HCEC 1CT (cell line): ENCODE measurements at places on chromosomes 5 and 9.
A peak's percentile ranks its signal among the peaks of the same experiment; 100 is the strongest.

- DNase-seq, result no peak
These were observed 144.4 kb downstream of the GLIS3 start for GRCh38 chr9:4155221-4156026.

DNA sequence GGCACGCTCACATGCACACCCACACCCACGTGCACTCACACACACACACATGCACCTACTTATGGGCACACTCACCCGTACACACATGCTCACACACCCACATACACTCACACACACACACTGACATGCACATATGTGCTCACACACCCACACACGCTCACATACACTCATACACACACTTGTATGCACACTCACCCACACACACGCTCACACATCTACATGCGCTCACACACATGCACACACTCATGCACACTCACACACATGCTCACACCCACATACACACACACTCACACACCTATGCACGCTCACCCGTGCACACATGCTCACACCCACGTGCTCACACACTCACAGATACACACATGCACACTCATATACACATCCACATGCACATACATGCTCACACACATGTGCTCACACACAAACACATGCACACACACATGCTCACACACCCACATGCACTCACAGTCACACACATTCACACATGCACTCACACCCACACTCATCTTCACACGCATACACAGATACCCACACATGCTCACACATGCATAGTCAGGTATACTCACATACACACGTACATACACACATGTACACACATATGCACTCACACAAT, 138.3 kb downstream of the OLFM1 start:
- no peak for DNase-seq

DNA sequence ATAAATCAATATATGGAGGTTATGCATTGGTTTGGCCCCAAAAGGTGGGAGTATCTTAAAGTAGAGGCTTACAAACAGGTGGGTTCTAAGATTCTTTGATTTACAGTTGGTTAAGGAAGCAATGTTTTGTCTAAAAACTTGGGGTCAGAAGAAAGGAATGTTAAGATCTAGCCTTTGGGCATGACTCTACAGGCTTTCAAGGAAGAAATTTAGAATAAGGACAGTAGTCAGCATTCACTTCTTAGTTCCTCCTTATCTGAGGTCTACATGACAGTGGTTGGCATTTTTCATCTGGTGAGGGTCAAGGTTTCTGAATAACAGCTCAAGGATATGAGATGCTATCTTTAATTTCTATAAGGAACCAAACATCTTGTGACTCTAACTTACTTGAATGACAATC, 122.8 kb downstream of the CAMK4 start:
- DNase-seq, result no peak

GRCh38 chr9:91090130-91090410, 271.6 kb downstream of the AUH start:
- DNase-seq, result no peak

DNA sequence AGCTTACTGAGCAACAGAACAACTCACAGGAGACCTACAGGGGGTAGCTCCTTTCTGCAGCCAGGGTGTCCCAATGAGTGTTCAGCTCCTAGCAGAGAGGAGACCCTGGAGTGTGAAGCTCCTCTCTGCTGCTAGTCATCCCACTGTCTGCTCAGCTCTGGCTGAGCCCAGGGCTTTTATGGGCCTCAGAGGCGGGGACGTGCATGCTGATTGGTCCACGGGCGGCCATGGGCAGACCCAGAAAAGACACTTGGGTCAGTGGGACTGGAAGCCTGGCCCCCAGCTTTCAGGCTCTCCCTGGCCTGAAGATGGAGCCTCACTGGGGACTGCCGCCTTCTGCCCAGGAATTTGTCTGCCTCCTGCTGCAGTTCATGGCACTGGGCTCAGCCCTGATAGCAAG, 40.6 kb downstream of the TSPAN17 start:
- no peak for DNase-seq

GRCh38 chr5:148446611-148447010, 62.9 kb downstream of the FBXO38 start:
- no peak for DNase-seq

DNA sequence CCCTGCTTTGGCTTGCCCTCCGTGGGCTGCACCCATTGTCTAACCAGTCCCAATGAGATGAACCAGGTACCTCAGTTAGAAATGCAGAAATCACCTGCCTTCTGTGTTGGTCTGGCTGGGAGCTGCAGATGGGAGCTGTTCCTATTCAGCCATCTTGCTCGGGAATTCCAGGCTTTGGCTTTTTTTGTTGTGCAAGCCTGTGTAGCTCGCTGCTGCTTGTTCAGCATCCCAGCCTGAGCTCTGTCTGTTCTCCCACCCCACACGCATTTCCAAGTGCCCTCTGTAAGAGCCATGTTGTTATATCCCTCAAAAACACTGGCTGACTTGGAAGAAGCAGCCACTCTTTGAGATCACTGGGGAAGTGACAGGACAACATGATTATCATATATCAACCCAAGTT, 101.6 kb upstream of the DPYSL3 start:
- no peak for DNase-seq

DNA sequence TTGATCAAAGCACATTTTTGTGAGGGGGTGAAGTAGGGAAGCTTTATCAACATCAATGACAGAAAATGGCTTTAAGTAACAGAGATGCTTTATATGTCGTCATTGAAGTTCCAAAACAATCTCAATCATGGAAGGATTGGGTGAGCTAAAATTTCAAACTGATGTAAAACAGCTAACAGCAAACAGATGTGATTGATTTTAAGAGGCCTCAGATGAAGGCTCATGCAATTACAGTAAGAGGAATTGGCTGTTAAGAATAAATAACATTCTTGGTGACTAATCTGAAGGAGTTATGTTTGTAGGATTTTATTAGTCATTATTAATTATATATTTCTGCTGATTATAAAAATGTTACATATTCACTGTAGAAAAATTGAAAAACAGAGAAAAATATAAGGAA, 63.5 kb upstream of the PUM3 start:
- no peak for DNase-seq

DNA sequence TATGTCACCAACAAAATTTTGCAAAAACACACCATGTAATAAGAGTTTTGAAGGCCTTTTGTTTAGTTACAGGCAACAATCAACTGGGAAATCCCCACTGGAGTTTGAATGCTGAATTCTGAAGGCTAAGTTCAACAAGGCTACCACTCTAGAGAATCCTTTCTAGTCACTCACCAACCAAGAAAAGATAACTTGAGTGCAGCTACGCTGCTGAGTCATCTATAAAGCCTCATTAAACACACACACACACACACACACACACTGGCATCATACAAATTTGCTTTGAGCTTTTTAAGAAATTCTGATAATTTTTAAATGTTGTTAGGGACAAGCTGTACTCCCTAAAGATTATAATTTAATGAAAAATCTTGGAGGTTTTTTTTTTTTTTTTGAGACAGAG, 219.6 kb downstream of the DENND1A start:
- DNase-seq, result peak; percentile 53
